Dermis microvascular lymphatic vessel endothelial cell (primary cell): ENCODE measurements at places on chromosomes 6 and 20. TPM values are rescaled to one million over a fixed set of nuclear protein-coding genes. Genes with fewer than 3 reads are reported as not detected.

PLG gene
- not detected in 2 replicates for total RNA-seq

DEFB126 gene
- not detected in 2 replicates for total RNA-seq

OLIG3 gene
- not detected in 2 replicates for total RNA-seq

RNF144B gene
- 12.0 and 13.9 TPM in 2 replicates for total RNA-seq

- no peak for DNase-seq
Measured at GRCh38 chr6:145139140-145139850, 596.0 kb downstream of the EPM2A start.

DNA sequence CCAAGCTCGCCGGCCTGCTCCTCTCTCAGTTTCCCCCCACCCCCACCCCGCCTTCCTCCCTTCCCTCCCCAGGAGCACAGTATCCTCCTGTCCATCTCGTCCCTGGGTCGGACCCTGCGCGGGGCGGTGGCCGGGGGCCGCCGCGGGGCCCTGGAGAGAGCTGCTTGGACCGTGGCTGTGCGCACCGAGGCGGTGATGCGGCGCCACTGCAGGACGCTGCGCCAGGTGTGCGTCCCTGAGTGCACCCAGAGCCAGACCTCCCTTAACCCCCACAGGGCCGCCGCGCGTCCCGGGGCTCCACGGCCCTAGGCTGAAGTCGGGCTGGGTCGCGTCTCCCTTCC, 2.2 kb downstream of the C20orf204 start:
- DNase-seq, result no peak

GRCh38 chr20:31764641-31765305, 25.7 kb downstream of the TPX2 start:
- no peak for DNase-seq

- DNase-seq, result no peak
Measured at GRCh38 chr6:91715171-91715805, 1128.4 kb upstream of the MAP3K7 start.
